H9 (cell line): ENCODE measurements at places on chromosomes 11 and 22. TPM values are rescaled to one million over a fixed set of nuclear protein-coding genes. Genes with fewer than 3 reads are reported as not detected.

Gene GAB2
- 3.3 and 4.3 TPM in 2 replicates for total RNA-seq

Gene BBOX1
- total RNA-seq: not detected in 2 replicates

Gene GPR83
- 0.15 TPM in 1 of 2 replicates, not detected in the other for total RNA-seq

Gene PDE2A
- 3.4 and 4.3 TPM in 2 replicates for total RNA-seq

DNA sequence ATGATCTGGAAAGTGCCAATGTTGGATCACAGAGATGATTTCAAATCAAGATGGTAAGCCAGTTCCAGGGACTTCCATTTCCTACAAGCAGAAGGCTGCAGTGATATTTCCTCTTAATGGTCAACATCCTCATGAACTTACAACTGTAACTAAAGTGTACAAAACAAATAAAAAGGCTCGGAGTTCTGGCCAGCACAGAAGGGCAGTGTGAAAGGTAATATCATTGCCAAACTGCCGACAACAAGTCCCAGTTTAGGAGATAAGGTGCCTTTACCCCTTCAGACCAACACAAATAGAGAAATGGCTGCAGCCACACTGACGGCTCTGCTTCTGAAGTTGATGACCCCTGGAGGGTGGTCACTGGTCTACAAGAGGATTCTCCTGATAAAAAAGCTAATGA is 91.1 kb downstream of the ETS1 start:
- no peak for DNase-seq

DNA sequence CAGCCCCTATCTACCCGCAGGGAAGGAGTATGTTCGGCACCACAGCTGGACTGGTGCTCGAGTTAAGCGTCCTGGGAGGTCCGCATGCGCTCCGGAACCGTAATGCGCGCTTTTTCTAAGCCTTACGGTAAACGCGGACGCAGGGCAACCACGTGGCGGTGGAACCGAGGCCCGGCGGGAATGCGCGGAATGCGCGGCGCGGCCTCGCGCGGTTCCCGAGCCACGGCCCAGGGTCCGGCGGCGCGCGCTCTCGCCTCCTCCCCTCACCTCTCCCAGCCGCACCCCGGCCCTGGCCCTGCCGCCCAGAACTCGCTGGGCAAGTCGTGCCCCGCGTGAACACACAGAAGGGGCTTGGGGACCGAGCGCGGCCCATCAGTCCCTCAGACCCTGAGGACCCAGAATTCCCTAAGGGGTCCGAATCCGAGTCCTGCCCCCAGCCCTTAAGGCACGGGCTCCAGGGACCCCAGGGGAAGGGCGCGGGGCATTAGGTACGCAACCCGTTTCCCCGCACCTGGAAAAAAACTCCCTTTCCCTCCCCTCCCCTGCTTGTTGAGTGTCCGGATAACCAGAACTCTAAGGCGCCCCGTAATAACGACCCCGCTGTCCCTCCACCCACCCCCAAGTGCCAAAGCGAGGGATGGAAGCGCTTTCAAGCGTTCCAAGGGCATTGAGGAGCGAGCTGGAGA is 4.3 kb upstream of the CCND1 start:
- peak; percentile 79 for DNase-seq

GRCh38 chr11:92702037-92702804 is 267.2 kb upstream of the MTNR1B start:
- DNase-seq: no peak

DNA sequence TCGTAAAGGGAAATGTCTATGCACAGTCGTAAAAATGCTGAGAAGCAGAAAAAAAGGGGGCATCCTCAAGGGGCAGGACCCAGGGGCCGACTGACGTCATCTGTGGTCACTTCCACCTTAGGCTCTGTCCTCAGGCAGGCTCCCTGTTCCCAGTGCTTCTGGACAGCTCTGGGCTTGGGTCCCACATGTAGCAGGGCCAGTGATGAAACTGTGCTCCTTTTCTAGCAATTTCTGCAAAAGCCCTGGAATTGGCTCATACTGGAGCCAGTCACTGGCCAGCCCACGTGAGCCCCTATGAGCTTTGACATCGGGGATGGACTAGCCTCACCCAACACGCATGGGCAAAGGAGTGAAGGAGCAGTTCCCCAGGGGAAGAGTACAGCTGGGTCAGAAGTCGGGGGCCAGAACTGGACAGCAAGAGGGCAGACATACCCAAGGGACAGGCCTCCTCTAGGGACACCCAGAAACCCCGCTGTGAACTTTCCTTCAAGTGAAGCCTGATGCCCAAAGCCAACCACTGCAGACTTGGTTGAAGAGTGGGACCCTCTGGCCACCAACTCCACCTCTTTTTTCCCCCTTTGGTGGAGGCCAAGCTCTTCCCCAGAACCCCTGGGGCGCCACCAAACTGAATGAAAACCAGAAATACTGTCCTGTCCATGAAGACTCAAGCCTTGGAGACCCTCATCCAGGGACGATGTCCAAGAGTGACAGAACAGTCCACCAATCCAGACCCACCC is 1349.0 kb downstream of the BRD1 start:
- DNase-seq: no peak

DNA sequence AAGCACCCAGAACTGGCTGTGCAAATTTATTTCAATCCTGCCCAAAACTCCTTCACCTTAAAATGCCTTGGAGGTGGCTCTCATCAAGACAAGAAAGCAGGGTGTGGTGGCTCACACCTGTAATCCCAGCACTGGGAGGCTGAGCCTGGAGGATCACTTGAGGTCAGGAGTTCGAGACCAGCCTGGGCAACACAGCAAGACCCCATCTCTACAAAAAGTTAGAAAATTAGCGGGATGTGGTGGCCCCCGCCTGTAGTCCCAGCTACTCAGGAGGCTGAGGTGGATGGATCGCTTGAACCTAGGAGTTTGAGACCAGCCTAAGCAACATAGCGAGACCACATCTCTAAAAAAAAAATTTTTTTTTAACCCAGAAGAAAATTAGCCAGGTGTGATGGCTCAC is 689 bp upstream of the RAB39A start:
- no peak for DNase-seq

DNA sequence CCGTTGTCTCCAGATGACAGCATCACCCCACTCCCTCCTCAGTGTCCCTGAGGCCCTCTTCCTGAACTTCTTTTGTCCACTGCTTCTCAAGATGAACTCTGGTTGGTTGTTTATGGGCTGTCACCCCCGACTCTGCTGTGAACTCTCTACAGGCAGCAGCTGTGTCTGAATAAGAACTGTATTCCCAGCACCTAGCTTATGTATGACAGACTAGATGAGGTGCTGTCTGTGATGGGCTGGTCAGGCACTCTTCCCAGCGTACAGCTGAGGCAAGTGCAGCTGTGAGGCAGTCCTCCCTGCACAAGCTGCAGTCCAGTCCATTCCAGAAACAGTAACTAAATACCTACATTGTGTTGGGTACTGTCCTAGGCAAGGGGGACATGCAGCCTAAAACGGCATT is 111.4 kb upstream of the PITPNB start:
- peak; percentile 5 for DNase-seq

GRCh38 chr11:7032692-7033091 is 12.4 kb downstream of the NLRP14 start:
- DNase-seq: no peak

GRCh38 chr11:74086242-74086884 is 77.5 kb upstream of the UCP3 start:
- DNase-seq: no peak

GRCh38 chr11:44463751-44464150 is 101.7 kb upstream of the CD82 start:
- DNase-seq: no peak

DNA sequence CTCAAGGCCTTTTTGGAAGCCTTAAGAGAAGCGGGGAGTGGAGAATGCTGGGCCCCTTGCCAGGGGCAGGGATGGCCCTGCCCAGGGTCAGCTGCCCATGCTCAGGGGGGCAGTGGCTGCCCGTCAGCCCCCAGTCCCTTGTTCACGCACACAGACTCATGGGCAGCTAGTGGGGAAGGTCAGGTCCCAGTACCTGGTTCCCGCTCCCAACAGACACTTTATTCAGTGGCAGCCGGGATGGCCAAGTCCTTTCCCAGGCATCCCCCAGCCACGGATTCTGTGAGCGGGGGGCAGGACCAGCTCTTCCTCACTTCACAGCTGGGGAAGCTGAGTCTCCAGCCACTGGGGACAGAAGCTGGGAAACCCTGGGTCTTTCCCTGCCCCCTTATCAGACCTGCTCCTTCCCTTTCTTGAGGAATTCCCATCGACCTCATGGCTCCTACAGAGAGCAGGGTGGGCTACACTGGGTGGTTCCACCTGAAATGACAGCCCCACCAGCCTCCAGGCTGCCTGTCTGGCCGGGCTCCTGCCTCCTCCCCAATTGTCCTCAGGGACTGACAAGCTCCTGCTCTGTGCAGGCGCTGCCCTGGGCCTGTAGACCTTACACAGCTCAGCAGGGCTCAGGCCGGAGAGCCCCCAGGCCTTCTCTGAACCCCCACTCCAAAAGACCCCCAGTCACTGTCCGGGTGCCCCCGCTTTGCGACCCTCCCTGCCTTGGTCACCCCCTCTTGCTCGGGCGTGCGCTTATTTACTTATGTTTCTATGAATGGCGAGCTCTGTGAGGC is 61.0 kb upstream of the FGF3 start:
- DNase-seq: peak; percentile 15

DNA sequence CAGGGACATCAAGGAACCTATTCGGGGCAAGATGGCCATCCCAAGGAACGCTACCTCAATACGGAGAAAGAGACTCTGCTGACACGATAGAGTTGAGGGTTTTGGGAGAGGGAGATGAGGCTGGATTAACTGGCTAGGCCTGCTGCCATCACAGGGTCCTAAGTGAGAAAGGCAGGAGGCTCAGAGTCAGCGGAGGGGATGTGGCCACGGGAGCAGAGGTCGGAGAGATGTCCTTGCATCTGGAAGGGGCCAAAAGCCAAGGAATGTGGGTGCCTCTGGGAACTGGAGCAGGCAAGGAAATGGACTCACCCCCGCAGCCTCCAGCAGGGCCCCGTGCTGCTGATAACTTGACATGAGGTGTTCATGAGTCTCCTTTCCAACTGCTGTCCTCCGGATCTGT is 31.0 kb upstream of the RFPL3 start:
- DNase-seq: no peak

GRCh38 chr22:36215981-36216380 is 14.4 kb upstream of the APOL4 start:
- DNase-seq: no peak

DNA sequence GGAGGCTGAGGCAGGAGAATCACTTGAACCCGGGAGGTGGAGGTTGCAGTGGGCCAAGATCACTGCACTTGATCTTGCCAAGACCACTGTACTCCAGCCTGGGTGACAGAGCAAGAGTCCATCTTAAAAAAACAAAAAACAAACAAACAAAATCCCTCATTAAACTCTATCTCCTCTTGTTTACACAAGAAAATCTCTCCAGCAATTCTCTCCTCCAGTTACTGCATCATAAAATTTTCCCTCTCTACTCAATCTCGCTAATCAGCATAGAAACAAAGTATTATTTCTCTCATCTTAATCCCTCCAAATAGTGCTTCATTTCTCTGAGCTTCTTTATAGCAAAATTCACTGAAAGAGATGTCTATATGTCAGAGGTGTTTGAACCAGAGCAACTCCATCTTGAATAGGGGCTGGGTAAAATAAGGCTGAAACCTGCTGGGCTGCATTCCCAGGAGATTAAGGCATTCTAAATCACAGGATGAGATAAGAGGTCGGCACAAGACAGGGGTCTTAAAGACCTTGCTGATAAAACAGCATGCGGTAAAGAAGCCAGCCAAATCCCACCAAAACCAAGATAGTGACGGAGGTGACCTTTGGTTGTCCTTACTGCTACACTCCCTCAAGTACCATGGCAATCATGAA is 19.8 kb downstream of the MTMR2 start:
- no peak for DNase-seq

GRCh38 chr11:65663639-65664200 is 1.0 kb upstream of the RELA start:
- DNase-seq: no peak

- no peak for DNase-seq
Measured at GRCh38 chr11:93784935-93785360, 866 bp downstream of the MED17 start.

- no peak for DNase-seq
Measured at GRCh38 chr11:64755681-64756361, 4.0 kb downstream of the PYGM start.

DNA sequence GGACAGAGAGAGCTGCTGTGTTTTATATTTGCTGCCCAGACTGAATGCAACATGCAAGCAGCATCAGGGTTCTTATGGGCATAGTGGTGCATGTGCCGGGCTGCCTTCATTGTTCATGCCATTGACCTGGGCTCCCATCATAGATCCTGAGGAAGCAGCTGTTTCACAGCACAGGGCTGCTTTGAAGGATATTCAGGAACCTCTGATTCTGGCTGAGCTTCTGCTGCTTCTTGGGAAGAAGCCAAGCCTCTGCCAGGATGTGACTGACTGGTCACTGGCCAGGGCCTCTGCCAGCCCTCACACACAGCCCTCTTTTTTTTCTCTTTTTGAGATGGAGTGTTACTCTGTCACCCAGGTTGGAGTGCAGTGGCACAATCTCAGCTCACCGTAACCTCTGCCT is 43.3 kb downstream of the CYB5R2 start:
- DNase-seq: no peak
